ENCODE measurements at places on chromosomes 2 and 18.

- DNase-seq: no peak
Observed at GRCh38 chr2:165572151-165572550, 102.7 kb downstream of the CSRNP3 start.

- peak; percentile 55 for DNase-seq
Observed at GRCh38 chr18:2978208-2978607, 34.7 kb downstream of the LPIN2 start.

DNA sequence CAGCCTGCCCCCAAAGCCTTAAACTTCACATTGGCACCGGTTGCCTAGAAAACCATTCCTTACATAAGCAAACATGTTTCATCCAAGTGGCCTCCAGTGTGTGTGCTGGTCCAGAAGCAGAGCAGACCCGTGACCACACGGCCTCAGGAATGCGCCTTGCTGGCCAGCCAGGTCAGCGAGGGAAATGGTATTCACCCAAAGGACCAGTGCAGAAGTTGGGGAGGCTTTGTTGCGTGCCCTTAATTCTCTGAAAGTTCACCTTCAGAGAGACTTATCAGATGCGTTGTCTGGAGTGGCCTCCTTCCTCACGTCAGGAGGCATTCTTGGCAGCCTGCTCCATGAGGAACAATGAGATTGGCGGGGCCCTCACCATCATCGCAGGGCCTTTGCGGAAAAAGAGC is 25.9 kb downstream of the NRP2 start:
- DNase-seq: peak; percentile 52

DNA sequence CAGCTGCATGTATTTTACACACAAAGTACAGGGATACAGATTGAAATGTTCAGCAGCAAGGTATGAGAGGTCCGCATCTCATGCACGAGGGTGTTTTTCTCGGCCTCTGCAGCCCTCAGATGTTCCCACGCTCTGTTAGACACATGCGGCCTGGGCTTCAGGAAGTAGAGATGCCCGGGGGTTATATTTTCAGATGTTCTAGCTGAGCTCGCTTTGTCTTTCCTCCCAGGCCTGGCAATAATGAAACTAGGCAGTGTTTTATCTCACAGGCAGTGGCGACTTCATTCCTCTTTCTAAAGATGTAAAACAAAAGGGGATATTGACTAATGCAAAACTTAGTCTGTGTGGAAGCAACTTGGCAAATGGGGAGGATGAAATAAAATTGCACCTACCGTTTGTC is 190.7 kb downstream of the GBX2 start:
- no peak for DNase-seq

DNA sequence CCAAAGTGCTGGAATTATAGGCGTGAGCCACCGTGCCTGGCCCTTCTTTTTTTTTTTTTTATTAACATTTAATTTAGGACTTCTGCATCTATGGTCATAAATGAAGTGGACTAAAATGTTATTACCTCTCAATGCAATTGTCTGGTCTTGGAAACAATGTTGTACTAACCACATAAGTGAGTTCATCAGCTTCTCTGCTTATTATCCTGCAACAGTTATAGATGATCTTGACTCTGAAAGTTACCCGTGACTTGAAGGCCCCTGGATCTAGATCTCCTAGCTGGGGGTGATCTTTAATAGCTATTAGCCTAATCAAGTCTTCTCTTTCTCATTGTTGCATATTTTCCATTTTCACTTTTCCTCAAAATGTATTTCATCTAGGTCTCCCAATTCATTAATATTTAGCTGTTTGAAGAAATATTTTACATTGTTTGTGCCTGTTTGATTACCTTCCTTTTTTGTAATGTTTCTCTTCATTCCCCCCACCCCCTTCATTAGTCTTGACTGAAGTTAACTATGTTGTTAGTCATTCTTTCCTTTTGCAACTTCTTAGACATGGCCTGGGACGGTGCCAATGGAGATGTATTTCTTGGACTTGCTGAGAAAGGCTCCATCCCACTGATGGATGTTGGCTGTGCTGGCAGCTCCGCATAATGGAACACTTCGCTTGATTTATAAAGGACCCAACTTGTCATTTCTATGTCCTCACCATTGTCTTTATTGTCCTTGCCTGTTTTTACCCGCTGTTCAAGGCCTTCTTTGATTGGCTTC is 141.6 kb upstream of the RIOK3 start:
- DNase-seq: peak; percentile 97

- peak; percentile 96 for DNase-seq
Observed at GRCh38 chr2:37827911-37828511, 97.1 kb upstream of the RMDN2 start.

DNA sequence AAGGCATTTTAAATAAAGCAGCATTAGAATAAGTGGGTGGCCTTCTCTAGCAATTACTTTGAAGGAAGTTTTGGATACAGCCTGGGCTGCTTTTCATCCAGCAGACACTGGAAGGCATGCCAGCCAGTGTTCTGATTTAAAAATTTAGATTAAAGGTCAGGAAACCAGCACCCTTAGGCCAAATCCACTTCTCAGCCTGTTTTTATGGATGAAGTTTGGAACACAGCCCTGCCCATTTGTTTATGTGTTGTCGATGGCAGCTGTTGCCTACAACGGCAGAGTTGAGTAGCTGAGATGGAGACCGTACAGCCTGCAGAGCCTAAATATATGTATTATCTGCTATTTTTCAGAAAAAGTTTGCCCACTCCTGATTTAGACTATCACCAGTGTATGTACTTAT is 313.6 kb upstream of the ACVR2A start:
- no peak for DNase-seq

Measured in fibroblast of skin of right biceps (primary cell).